NCI-H2171 (cell line): ENCODE measurements at places on chromosomes 7 and 10.

GRCh38 chr7:157445246-157445955 lies 108.6 kb downstream of the DNAJB6 start:
- DNase-seq: no peak

DNA sequence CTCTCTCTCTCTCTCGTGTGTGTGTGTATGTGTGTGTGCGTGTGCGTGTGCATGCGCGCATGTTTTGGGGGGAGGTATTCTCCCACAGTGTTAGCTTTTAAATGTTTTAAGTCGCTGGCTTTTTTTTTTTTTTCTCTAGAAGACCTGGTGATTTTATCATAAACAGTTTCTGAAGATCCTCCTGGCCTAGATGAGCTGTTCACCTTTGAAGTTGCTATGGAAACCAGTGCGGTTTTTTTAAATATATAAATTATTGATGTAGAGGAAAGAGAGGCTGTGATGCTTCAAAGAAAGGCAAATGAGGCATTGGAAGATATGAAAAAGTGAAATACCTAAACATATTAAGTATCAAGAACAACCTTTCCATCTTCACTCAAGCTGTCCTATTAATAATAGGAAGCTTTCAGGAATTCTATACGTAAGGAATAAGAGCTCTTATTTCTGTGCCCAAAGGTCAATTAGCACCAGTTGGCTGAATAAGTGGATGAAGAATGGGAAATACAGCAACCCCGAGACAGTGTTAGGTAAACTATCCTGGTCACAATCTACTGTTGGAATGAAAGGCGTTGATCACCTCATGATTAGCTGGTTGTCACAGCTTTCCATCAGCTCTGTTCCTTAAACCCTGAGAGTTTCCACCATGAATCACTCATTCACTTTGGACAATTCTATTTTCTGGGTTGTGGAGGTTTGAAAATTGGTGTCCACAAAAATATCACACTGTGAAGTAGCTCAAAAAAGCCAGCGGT lies 66.5 kb upstream of the SLC35G1 start:
- DNase-seq: no peak

- no peak for DNase-seq
Observed at GRCh38 chr7:26182283-26182682, 18.3 kb downstream of the HNRNPA2B1 start.

DNA sequence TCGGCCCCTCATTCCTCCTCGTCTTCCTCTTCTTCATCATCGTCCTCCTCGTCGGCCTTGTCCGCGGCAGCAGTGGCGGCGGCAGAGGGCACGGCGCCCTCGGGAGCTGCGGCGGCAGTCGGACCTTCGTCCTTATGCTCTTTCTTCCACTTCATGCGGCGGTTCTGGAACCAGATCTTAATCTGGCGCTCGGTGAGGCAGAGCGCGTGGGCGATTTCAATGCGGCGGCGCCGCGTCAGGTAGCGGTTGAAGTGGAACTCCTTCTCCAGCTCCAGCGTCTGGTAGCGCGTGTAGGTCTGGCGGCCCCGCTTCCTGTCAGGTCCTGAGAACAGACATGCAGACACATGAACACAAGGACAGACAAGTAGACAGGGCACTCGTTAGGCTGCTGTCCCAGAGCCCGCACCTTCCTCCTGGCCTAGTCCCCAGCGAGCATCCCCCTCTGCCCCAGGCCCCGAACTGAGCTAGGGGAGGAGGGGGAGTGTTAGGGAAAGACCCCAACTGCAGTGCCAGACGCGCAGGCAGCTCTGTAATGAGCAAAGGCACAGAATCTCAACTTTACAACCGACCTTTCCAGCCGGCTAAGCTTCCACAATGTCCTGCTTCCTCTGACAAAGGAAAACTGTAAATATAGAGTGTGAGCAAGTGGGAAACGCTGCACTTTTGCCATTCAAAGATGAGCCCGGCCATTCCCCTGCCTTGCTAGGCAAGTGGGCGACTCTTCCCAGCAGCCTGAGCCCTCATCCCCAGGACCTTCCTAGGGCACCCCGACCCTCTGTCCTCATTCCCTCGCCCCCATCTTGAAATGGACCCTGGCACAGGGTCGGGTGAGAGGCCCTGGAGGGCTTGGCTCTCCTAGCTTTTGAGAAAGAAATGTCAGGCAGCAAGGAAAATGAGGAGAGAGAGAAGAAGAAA lies 1.3 kb downstream of the HOXA7 start:
- no peak for DNase-seq

DNA sequence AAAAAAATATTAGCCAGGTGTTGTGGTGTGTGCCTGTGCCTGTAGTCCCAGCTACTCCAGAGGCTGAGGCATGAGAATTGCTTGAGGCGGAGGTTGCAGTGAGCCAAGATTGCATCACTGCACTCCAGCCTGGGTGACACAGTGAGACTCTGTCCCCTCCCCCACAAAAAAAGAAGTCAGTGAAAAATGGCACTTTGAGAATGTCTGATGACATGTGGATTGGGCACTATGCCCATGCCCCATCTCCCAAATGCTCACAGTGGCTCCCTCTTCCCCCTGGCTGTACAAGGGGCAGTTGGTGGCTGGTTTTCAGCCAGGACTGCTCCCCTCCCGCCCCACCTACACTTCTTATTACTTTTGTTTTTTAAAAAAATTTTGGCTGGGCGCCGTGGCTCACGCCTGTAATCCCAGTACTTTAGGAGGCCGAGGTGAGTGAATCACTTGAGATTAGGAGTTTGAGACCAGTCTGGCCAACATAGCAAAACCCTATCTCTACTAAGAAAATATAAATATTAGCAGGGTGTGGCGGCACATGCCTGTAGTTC lies 26.1 kb downstream of the IL15RA start:
- DNase-seq: no peak

GRCh38 chr10:89937494-89937893 lies 236.1 kb downstream of the KIF20B start:
- DNase-seq: no peak

DNA sequence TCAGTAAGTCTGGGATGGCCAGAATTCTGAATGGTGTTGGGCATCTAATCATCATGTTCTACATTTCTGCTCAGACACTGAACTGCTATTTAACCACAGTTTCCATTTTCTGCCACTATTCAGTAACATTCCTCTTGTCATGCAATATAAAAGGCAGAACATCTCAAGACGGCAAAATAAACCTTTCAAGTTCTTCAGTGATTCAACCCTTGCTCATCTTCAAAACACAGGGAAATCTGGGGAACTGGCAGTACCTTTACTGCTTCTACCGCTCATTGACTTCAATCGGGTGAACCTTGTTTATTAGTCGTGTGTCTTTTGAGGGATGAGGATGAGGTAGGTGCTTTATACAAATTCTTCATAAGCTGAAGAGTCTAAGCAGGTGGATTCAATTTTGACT lies 184.7 kb upstream of the ANK3 start:
- DNase-seq: no peak

DNA sequence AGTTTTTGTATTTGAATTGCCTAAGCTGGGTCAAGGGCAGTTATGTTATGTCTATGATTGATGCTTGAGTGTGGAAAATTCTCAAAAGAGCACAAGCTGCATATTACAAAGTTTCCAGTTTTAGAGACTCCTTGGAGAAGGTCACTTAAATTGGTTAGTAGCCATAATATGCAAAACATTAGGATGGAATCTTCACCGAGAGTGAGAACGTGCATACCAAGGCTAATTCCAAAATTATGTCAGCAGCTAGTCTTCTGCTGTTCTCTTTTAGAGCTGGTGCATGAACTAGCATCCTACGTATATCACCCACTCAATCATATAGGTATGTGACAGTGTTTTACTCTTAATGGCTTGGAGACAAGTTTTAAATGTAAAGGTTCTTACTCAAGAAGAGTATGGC lies 49.2 kb downstream of the MKX start:
- DNase-seq: no peak

DNA sequence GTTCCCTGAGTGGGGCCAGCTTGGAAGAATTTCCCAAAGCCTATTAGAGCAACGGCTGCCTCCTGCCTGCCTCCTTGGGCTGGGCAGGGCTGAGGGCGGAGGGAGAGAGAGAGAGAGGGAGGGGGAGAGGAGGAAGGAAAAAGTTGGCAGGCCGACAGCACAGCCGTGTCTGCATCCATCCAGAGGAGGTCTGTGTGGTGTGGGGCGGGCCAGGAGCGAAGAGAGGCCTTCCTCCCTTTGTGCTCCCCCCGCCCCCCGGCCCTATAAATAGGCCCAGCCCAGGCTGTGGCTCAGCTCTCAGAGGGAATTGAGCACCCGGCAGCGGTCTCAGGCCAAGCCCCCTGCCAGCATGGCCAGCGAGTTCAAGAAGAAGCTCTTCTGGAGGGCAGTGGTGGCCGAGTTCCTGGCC lies at the start of gene AQP1:
AQP1 (plus strand) TSS at position 293 of the 409 bp plus-strand sequence; CDS start at position 350, 57 bp downstream.
- DNase-seq: no peak

- DNase-seq: no peak
Observed at GRCh38 chr7:99106821-99107241, 37.1 kb downstream of the SMURF1 start.

GRCh38 chr10:109386101-109386500 lies 537.2 kb downstream of the XPNPEP1 start:
- no peak for DNase-seq

DNA sequence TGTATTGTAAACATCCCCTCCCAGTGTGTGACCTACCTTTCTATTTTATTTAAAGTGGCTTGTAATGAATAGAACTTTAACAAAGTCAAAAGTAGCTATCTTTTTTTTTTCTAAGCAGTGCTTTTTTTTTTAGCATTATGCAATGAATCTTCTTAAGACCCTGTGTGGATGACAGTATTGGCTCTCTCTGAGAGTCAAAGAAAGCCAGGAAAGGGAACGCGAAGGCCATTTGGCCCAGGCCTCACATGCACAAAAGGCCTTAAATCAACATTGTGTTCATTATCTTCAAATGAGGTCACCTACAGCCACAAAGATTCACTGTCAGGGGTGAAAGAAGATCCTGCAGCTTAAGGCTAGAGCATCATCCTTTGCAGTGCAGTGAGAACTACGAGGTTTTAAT lies 721.5 kb downstream of the GRID1 start:
- DNase-seq: no peak

GRCh38 chr10:13971601-13972475 lies 358.9 kb downstream of the FRMD4A start:
- no peak for DNase-seq

GRCh38 chr10:69092959-69093850 lies 5.3 kb downstream of the SRGN start:
- peak; percentile 28 for DNase-seq

- no peak for DNase-seq
Observed at GRCh38 chr10:79066411-79067240, 2.1 kb upstream of the ZMIZ1 start.

DNA sequence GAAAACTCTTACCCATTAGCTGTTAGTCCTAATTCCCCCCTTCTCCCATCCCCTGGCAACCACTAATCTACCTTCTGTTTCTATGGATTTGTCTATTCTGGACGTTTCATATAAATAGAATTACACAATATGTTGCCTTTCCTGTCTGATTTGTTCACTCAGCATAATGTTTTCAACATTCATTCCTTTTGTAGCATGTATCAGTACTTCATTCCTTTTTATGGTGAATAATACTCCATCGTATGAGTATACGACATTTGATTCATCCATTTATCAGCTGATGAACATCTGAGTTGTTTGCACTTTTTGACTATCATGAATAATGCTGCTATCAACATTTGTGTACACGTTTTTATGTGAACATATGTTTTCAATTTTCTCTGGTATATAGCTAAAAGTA lies 4.4 kb upstream of the FRAT1 start:
- DNase-seq: no peak

- no peak for DNase-seq
Observed at GRCh38 chr10:7686351-7687171, 16.6 kb upstream of the ITIH2 start.

DNA sequence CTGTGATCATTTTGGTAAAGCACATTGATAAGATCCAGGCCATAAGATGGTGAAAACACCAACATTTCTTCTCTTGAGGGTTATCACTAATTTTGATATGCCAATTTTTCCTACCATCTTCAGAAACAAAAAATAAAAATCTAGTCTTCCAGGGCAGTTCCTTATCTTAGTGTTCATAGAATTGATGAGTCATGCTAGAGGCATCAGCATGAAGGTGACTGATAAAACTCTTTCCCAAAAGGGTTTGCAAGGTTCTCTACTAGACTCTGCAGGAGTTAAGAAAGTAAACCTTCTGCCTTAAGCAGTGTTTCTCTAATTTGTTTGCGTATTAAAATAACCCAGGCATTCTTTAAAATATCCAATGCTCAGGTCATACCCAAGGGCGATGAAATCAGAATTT lies 483.1 kb upstream of the CNTNAP2 start:
- DNase-seq: no peak

DNA sequence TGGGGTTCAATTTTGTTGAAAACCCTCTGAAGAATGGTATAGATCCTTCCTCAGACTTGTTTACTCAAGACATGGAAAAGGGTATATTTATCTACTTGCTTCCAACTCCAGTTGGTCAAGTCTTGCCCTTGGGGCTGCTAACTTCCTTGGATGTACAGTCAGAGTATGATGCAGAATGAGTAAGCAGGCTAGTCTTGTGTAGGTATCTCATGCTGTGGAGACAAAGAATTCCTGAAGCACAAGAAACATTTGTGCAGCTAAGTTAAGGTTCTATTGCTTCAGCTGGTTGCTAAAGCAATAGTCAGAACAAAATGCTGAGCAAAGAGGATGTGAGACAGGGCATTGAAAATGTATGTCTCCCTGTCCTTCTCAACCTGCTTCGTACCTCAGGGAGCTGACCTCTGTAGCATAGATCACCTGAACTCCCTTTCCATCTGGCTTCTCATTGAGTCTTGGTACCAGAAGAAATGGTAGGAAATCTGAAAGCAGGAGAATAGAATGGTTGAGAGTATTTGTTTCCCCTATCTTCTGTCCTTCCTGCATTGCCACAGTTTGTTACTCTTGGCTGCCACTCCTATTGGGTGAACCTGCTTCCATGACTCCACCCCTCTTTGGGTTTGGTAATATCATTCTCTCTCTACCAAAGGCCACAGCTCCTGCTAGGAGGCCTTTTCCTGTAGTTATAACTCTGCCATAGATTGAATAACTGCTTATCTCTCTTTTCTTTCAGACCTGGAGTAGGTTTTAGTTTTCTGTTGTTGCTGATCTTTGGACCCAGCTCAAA lies 346.0 kb downstream of the PHF14 start:
- no peak for DNase-seq

GRCh38 chr7:64867863-64868440 lies 35.1 kb upstream of the ZNF273 start:
- DNase-seq: no peak

DNA sequence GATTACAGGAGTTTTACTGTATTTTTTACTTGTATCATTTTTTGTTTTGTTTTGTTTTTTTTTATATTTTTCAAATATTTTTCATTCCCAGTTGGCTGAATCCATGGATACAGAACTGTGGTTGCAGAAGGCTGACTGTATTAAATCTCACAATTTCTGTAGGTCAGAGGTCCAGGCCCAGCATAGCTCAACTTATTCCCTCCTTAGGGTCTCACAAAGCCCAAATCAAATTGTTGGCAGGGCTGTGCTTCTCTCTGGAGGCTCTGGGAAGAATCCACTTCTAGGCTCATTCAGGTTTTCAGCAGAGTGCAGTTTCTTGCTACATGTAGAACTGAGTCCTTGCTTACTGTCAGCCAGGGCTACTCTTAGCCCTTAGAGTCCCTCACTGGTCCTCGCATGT lies 22.6 kb downstream of the TSPAN14 start:
- no peak for DNase-seq

GRCh38 chr10:15751046-15751445 lies 31.3 kb upstream of the ITGA8 start:
- no peak for DNase-seq

- DNase-seq: no peak
Observed at GRCh38 chr7:1856888-1857441, 186.9 kb downstream of the ELFN1 start.

GRCh38 chr7:150898475-150899011 lies 46.2 kb downstream of the AOC1 start:
- DNase-seq: peak; percentile 35
